Osteocyte (in vitro differentiated cells): ENCODE measurements at places on chromosomes 1 and 21. TPM values are rescaled to one million over a fixed set of nuclear protein-coding genes. Genes with fewer than 3 reads are reported as not detected.

GRCh38 chr21:43316156-43316845 lies 110.6 kb downstream of the SIK1 start:
- H3K4me1 ChIP-seq = peaks cover 37% of the 10 kb centered on the region
- H3K4me3 ChIP-seq = no peak overlapping the region
- DNase-seq = no peak
- H3K27ac ChIP-seq = no peak overlapping the region

DNA sequence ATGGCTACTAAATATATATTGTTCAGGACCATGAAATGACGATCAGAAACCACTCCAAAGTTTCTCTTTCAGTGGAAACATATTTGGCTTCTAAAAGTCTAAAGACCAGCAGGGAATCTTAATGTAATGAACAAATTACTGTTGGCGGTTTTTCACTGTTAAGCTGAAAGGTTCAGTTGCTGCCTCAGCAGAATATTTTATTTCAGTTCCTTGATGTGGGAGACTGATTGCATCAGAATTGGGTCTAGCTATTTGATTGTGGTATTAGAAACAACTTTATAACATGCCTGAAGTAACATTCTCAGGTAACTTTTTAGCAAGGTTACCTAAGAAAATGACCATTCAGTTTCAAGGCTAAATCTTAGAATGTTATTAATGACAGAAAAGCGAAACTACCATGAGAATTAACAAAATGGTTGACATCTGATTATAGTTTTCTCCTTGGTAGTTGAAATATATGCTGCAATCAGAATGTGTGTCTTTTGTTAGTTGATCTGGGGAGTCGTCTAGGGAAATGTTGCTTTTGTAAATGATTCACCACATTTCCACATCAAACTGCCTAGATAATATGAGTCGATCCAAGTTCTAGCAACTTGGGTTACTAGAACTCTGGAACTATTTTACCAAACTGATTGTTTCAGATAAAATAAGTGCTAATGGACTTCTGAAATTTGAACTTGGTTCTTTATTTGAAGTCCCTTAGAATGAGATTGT lies 200.4 kb downstream of the HMCN1 start:
- no peak overlapping the region for H3K4me3 ChIP-seq
- peaks cover 45% of the 10 kb centered on the region for H3K36me3 ChIP-seq
- H3K4me1 ChIP-seq = peaks cover 47% of the 10 kb centered on the region
- peak overlapping the region; percentile 76 for H3K27ac ChIP-seq
- no peaks in the 10 kb centered on the region for H3K27me3 ChIP-seq

- H3K27ac ChIP-seq = no peak overlapping the region
- H3K36me3 ChIP-seq = peaks cover 2% of the 10 kb centered on the region
- DNase-seq = no peak
- H3K4me3 ChIP-seq = no peak overlapping the region
Measured at GRCh38 chr1:92951141-92951582, 10.1 kb downstream of the DIPK1A start.

DNA sequence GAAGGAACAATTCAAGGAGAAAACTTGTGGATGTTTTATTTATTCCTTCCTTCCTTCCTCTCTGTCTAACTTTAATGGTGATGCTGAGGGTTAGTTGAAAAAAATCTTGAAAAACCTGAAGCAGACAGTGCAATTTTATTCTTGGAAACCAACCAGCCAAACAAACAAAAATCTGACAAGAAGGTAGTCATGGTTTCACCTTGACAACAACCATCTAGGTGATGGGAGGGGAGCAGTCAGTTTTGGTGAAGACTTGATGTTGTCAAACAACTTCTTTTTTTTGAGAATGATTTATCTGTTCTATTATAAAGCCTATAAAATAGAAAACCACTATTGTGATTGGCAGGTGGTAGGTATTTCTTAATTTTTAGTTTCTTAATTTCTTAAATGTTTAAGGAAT lies 92.4 kb upstream of the GPR88 start:
- H3K27me3 ChIP-seq = no peaks in the 10 kb centered on the region
- H3K27ac ChIP-seq = no peak overlapping the region
- H3K4me3 ChIP-seq = no peak overlapping the region
- H3K4me1 ChIP-seq = no peaks in the 10 kb centered on the region
- no peak for DNase-seq

DNA sequence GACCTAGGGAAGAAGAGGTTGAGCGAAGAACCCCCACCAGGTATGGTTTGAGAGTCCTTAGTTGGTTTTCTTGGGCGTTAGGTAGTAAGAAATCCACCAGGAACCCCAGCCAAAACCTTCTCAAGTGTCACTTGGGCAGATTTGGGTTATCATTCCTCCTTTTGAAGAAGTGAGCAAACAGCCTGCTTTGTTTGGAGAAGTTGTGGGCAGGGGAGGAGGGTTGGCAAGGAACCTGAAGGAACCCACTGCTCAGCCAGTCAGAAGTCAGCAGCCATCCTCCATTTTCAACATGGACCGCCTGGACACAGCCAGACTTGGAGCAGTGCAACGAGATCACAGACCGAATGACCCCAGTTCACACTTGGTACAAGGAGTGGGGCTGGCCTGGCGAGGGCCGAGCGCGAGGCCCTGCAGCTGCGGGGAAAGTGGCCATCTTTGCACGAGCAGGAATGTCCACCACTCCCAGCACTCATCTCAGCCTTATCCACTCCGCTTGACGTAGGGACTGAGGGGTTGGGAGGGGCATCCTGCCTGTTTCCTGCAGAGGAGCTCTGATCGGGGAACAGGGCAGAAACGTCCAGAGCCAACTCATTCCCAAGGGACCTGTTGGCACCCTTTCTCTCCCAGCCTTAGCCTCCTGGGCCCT lies 7.2 kb downstream of the ADPRS start:
- no peak for DNase-seq
- H3K36me3 ChIP-seq = peaks cover 9% of the 10 kb centered on the region
- no peak overlapping the region for H3K27ac ChIP-seq

- no peak overlapping the region for H3K4me3 ChIP-seq
- H3K4me1 ChIP-seq = peaks cover 27% of the 10 kb centered on the region
- H3K36me3 ChIP-seq = no peaks in the 10 kb centered on the region
Measured at GRCh38 chr21:37551993-37552355, 185.4 kb downstream of the DYRK1A start.

DNA sequence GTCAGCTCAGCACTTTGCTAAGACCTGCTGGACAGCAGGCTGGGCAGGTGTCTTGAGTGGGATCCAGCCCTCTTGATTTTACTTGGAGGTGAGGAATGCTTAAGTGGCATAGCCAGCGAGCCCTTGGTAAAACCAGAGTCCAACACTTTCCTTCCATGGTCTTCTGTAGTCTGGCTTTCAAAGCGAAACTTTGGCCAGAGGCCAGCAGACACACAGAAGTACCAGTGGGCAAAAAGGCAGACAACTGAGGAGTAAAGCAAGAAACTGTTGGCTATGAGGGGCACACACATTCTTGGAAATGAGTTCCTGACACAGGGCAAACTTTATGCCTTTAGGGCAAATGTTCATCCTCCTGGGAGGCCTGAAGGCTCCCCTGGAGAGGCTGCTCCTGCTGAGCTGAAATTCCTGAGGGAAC lies 281.0 kb upstream of the POU3F1 start:
- H3K27ac ChIP-seq = no peak overlapping the region
- no peaks in the 10 kb centered on the region for H3K36me3 ChIP-seq
- peaks cover 10% of the 10 kb centered on the region for H3K27me3 ChIP-seq
- DNase-seq = peak; percentile 78
- H3K4me3 ChIP-seq = no peak overlapping the region
- peaks cover 10% of the 10 kb centered on the region for H3K4me1 ChIP-seq

DNA sequence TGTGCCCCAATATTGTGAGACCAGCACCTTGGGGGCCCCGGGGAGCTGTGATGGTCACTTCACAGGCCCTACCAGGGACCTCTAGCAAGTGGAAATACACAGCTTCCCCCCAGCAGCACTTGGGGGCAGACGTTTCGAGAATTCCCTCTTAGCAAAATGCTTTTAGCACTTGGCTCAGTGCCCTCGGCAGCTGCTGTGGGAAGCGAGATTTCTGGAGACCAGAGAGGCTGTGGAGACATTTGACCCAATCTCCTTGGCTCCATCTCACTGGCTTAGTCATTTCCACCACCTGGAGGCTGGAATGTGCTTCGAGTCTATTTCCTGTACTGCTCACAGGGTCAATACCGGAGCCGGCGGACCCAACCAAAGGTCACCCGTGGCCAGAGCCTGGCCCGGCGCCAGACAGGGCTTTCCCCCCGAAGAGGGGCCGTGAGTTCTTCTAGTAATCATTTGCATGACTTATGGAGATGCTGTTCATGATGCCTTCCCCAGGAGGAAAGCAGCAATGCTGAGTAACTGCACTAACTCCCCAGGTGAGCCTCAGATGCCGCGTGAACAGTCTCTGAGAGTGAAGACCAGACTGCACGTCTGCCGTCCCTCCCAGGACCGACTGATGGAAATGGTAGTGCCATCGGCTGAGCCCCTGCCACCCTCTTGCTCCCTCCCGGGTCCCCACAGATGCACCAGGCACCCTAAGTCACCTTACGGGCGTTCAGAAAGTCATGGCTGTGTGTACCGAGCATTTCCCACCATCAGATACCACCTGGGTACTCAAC lies 4.4 kb upstream of the C2CD2 start:
- H3K4me1 ChIP-seq = peaks cover 24% of the 10 kb centered on the region
- H3K27me3 ChIP-seq = no peaks in the 10 kb centered on the region
- H3K4me3 ChIP-seq = no peak overlapping the region
- DNase-seq = no peak
- no peaks in the 10 kb centered on the region for H3K36me3 ChIP-seq
- peak overlapping the region; percentile 81 for H3K27ac ChIP-seq

DNA sequence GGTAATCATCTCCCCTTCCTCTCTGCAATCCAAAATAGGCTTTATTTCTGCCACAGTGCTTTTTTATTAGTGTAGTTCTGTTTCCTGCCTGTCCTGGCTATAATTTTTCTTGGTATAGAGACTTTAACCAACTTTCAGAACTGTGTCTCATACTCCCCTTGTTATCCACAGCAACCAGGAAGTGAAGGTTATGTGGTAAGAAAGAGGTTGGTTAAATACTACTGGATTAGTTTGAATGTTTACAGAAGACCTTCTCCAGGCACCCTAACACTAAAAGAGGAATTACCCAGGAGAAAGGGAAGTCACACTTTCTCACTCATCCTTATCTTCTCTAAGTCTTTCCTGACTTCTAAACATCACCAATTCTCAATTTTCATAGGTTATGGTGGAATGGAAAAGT lies 17.8 kb upstream of the TNFSF4 start:
- no peak for DNase-seq
- no peak overlapping the region for H3K4me3 ChIP-seq
- H3K27ac ChIP-seq = no peak overlapping the region
- H3K27me3 ChIP-seq = no peaks in the 10 kb centered on the region
- H3K36me3 ChIP-seq = no peaks in the 10 kb centered on the region

- H3K27me3 ChIP-seq = no peaks in the 10 kb centered on the region
- DNase-seq = no peak
- H3K36me3 ChIP-seq = peaks cover 21% of the 10 kb centered on the region
- H3K4me1 ChIP-seq = peaks cover 47% of the 10 kb centered on the region
Measured at GRCh38 chr1:67429011-67429527, 1.1 kb downstream of the SERBP1 start.

- no peak overlapping the region for H3K27ac ChIP-seq
- H3K36me3 ChIP-seq = no peaks in the 10 kb centered on the region
- peaks cover 10% of the 10 kb centered on the region for H3K27me3 ChIP-seq
- H3K4me3 ChIP-seq = no peak overlapping the region
- DNase-seq = no peak
- peaks cover 15% of the 10 kb centered on the region for H3K4me1 ChIP-seq
Measured at GRCh38 chr1:184027826-184028695, 9.5 kb downstream of the COLGALT2 start.

The RC3H1 gene
- 32.9 and 33.6 TPM in 2 replicates for total RNA-seq

The KIFAP3 gene
- 34.1 and 35.1 TPM in 2 replicates for total RNA-seq

The CHI3L2 gene
- not detected in 2 replicates for total RNA-seq
